Thyroid gland (tissue), 4 donors: ENCODE measurements at places on chromosomes 11 and 22. TPM values are rescaled to one million over a fixed set of nuclear protein-coding genes. Genes with fewer than 3 reads are reported as not detected.

The RIN1 gene
- 1.3 TPM for total RNA-seq

The C1QTNF6 gene
- 1.7 TPM for total RNA-seq

- DNase-seq, result peak; percentile 75
- no peak overlapping the region for H3K27ac ChIP-seq
- no peaks in the 10 kb centered on the region for H3K4me1 ChIP-seq
- no peak overlapping the region for H3K4me3 ChIP-seq
- H3K27me3 ChIP-seq, result no peaks in the 10 kb centered on the region
- H3K36me3 ChIP-seq, result no peaks in the 10 kb centered on the region
Measured at GRCh38 chr11:116499396-116500003, 273.3 kb downstream of the BUD13 start.

DNA sequence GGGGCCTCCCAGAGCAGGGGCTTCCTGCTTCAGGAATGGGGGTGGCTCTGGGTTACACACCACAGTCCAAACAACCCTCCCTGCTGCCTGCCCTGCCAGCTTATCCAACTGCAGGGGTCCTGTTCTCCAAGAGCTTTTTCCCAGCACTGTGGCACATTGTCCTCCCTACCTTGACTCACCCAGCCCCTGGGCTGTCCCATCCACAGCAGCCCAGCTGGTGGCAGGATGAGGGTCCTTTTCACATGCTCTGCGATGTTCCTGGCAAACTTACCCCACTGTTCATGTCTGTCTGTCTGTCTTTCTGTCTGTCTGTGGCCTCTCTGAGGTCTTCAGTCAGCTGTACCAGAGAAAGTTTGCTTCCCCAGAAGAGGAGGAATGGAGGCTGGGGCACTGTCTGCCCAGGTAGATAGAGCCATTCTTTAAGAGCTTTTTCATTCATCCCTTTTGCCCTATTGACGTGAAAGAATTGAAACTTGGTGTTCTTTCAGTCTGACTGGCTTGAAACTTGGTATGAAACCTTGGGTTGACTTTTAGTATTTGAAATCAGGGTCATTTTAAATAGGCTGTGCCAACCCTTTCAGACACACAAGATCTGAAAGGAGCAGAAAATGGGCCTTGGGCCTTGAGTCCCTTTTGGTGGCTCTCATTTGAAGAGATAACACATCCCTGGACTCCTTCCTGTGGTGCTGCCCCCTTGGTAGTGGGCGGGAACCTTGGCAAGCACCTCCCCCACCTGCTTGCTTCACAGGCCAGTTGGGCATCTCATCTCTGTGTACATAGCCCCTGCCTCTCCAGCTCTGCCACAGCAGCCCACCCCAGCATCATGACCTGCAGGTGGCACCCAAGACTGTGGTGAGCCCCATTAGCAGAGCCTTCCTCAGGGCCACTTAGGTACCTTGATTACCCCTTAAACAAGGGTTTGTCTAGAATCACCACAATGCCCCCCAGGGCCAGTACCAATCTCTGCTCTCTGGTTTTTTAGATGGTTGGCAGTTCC, 74.6 kb upstream of the SUSD2 start:
- peaks cover 13% of the 10 kb centered on the region for H3K36me3 ChIP-seq
- H3K4me3 ChIP-seq, result no peak overlapping the region
- peak; percentile 12 for DNase-seq

DNA sequence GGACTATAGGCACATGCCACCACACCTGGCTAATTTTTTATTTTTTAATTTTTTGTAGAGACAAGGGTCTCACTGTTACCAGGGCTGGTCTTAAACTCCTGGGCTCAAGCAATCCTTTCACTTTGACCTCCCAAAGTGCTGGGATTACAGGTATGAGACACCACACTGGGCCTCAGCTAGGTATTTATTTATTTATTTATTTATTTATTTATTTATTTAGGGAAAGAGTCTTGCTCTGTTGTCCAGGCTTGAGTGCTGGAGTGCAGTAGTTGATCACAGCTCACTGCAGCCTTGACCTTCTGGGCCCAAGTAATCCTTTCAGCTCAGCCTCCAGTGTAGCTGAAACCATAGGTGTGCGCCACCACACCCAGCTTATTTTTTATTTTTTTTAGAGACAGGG, 43.2 kb downstream of the HORMAD2 start:
- H3K4me1 ChIP-seq, result no peaks in the 10 kb centered on the region
- DNase-seq, result no peak
- H3K4me3 ChIP-seq, result no peak overlapping the region
- no peak overlapping the region for H3K27ac ChIP-seq
- no peaks in the 10 kb centered on the region for H3K27me3 ChIP-seq

DNA sequence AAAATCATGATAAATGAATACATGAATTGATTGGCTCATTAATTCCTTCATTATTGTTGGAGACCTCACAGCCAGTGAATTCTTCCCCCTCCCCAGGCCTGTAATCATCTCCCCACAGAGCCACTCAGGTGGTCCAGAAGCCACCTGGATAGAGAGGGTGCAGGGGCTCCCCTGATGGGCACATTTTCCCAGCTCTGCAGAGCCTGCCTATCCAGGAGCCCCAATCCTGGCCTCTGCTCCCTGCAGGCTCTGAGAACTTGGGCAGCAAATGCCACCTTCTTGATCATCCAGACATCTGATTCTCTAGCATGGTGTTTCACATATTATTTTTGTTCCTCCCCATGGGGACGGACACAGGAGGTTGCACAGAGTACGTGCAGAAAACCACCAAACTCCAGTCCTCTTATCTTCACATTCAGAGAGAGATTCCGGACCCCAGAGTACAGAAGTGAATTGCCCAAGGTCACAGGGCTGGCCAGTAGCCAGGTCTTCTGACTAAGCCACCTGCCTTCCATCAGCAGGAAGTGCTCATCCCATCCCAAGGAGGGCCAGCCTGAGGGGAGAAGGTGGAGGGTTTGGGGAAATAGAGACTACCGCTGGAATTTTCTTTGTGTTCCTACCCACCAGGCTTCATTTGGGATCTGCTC, 348.0 kb downstream of the BUD13 start:
- H3K4me3 ChIP-seq, result no peak overlapping the region
- H3K36me3 ChIP-seq, result no peaks in the 10 kb centered on the region
- no peaks in the 10 kb centered on the region for H3K4me1 ChIP-seq
- no peaks in the 10 kb centered on the region for H3K27me3 ChIP-seq
- H3K27ac ChIP-seq, result no peak overlapping the region

GRCh38 chr11:128814856-128815705, 52.0 kb downstream of the KCNJ1 start:
- H3K36me3 ChIP-seq, result no peaks in the 10 kb centered on the region
- H3K4me1 ChIP-seq, result no peaks in the 10 kb centered on the region
- no peaks in the 10 kb centered on the region for H3K27me3 ChIP-seq
- no peak overlapping the region for H3K27ac ChIP-seq

GRCh38 chr11:75334402-75334891, 17.0 kb downstream of the ARRB1 start:
- H3K4me3 ChIP-seq, result no peak overlapping the region
- H3K36me3 ChIP-seq, result no peaks in the 10 kb centered on the region
- no peak overlapping the region for H3K27ac ChIP-seq
- H3K27me3 ChIP-seq, result no peaks in the 10 kb centered on the region
- no peak for DNase-seq
- peaks cover 6% of the 10 kb centered on the region for H3K4me1 ChIP-seq

GRCh38 chr11:119935349-119935925, 202.5 kb downstream of the TRIM29 start:
- no peaks in the 10 kb centered on the region for H3K27me3 ChIP-seq
- H3K4me1 ChIP-seq, result no peaks in the 10 kb centered on the region
- H3K36me3 ChIP-seq, result no peaks in the 10 kb centered on the region
- no peak overlapping the region for H3K4me3 ChIP-seq
- no peak for DNase-seq
- no peak overlapping the region for H3K27ac ChIP-seq
